ENCODE measurements at places on chromosomes 2 and 18.

DNA sequence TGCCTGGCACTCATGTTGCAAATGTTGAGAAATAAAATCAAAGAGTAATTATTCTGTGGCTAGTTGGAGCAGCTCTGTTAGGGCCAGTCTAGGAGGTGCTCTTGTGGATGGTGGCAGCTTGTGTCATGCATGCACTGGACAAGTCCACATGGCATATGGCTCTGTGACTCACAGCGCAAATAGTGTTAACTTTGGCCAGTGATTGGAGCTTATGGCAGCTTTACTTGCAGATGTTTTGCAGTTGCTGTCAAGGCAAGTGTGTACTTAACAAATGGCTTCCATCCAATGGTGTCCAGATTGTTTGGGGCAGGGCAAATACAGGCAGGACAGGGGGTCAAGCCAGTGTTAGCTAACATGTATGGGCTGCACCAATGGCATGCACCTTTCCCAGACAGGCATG is 26.1 kb upstream of the TMX3 start:
- no peak for DNase-seq

DNA sequence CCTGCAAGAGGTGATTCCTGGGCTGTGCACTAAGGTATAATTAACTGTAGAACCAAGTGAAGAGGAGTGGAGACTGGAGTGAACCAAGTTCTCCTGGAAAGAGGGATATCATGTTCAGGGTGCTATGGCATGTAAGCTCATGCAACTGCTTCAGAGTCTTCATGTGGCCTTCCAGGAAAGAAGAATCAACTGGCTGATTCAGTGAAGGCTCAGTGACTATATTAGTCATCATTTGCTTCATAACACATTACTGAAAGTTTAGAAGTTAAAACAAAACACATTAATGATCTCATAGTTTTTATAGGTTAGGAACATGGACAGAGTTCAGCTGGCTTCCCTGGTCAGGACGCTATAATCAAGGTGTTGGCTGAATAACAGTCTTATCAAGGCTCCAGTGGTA is 1200.8 kb upstream of the GYPC start:
- DNase-seq, result no peak

DNA sequence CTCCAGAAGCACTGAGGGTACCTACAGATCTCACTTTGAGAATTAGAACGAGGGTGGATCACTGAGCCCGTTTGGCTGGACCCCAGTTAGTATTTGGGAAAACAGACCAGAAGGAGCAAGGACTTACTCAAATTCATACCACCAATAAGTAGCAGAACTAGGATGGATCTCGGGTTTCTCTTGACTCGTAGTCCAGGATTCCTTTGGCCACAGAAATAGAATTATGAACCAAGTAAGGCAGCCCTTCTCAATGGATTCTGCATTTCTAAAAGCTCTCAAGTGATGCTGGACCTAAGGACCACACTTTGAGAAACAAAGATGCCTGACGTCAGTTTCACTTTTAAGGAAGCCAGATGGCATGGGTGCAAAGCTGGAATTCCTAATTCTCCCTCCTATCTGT is 153.0 kb downstream of the KLHL29 start:
- no peak for DNase-seq

GRCh38 chr2:219249203-219249980 is 3.7 kb upstream of the TUBA4B start:
- peak; percentile 43 for DNase-seq

- peak; percentile 32 for DNase-seq
Measured at GRCh38 chr2:114442510-114442909, at the start of gene DPP10. DPP10 (plus strand) TSS chr2:114442641.

DNA sequence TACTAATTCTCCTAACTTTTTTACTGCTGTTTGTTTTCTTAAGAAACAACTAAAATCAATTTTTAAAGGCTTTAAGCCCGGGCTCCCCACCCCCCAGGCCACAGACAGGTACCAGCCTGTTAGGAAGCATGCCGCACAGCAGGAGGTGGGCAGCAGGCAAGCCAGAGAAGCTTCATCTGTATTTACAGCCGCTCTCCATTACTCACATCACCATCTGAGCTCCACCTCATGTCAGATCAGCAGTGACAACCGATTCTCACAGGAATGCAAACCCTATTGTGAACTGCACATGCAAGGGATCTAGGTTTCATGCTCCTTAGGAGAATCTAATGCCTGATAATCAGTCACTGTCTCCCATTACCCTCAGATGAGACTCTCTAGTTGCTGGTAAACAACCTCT is 517.0 kb downstream of the NRXN1 start:
- DNase-seq, result no peak

- DNase-seq, result no peak
Measured at GRCh38 chr2:54285451-54285850, 29.4 kb upstream of the TSPYL6 start.

- DNase-seq, result no peak
Measured at GRCh38 chr18:8987241-8987640, 115.3 kb upstream of the NDUFV2 start.

- DNase-seq, result no peak
Measured at GRCh38 chr2:184730288-184730687, 132.0 kb downstream of the ZNF804A start.

GRCh38 chr2:168694173-168694572 is 108.3 kb upstream of the NOSTRIN start:
- no peak for DNase-seq

- DNase-seq, result no peak
Measured at GRCh38 chr2:185221-185620, 78.6 kb downstream of the SH3YL1 start.

- DNase-seq, result no peak
Measured at GRCh38 chr2:73295751-73296400, 2.5 kb upstream of the EGR4 start.

GRCh38 chr2:32951672-32952071 is 4.9 kb downstream of the LTBP1 start:
- DNase-seq, result peak; percentile 70

DNA sequence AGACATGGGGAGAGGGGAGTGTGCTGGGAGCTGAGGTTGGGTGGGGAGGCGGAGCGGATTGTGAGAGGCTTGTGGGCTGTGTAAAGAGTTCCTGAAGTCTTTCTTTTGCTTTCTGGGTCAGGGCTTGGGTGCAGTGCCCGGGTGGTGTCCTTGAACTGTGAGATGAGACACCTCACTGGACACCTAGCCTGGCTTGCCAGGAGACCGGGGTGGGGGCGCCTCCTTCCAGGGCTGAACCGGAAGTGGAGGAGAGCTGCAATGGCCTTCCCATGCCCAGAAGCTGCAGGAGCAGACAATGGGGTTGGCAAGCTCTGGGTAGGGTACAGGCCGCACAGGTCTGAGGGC is 4.3 kb downstream of the TMEM37 start:
- no peak for DNase-seq

- no peak for DNase-seq
Measured at GRCh38 chr2:216657980-216658379, 24.8 kb downstream of the IGFBP2 start.

- DNase-seq, result peak; percentile 98
Measured at GRCh38 chr2:32496662-32497061, 131.2 kb upstream of the TTC27 start.

DNA sequence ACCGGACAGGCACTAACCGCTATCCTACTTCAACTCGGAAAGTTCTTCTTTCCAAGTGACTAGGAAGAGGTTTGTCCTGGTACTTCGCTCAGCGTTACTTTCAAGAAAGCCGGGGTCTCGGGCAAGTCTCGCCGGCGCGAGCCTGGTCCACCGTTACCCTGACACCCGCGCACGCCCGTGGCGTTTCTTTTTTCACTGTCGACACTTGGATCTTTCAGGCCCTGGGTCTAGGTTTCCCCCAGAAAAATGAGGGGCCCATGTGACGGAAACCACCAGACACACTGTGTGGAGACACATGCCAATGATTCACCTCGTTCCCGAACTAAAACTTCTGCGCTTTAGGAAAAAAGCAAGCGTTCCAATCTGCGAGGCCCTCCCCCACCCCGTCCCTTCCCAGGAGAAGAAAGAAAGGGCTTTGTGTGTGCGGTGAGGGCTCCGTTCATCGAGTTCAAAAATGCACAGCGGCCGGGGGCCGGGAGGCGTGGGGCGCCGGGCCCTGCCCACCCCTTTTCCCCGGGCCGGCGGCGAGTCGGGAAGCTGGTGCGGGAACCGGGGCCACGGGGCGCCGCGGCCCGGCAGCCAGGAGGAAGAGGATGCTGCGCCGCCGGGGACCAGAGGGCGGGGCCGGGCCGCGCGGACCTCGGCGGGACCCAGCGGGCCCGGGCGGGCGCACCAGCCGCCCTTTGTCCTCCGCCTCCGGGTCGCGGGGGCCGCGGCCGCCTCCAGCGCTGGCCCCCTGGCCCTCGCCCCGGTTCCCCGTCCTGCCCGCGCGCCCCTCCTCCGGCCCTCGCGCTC is 2.6 kb downstream of the ZNF521 start:
- no peak for DNase-seq

- DNase-seq, result no peak
Measured at GRCh38 chr2:127645395-127646291, at the start of gene GPR17. GPR17 (plus strand) TSS chr2:127646153; CDS start chr2:127650736, 4,583 bp downstream.

Data from MV-4-11 (cell line).